Skeletal muscle cell (primary cell): ENCODE measurements at places on chromosomes 11 and 22.

- peak; percentile 64 for DNase-seq
These were observed 69.2 kb downstream of the CD82 start for GRCh38 chr11:44634401-44635281.

DNA sequence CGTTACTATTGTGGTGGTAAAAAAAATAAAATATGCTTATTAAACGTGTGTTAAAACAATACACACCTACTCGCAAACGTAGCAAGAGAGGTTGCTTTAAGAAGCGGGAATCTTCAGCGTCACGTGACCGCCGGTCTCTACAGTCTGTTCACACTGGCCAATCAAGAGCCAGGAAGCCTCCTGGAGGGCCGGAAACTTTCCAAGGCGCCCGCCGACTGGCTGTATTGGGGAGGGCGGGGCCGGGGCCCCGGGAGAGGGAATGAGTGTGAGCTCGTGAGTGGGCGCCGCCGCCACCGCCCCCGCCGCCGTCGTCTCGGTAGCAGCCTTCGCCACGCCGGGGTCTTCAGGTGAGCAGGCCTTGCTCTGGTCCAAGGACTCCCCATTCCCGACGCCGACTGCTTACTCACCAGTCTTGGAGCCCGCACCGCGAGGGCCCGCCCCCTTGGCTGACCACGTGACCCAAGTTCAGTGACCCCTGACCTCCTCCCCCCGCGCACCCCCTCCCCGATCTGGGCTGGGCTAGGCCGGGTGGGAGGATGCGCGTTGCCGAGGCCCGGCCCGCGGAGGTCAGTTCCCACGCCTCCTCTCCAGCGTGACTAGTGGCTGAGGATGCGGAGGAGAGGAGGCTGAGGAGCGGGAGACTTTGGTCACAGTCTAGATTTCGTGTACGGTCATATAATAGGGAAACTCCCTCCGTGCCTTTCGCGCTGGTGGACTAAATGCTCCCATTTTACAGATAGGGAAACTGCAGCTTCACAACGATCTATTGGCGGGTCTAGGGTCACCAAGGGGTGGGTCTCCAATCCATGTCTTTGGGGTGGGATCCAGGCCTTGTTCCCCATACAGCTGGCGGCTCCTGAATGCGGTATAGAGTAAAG lies at the start of gene TAF6L:
Gene TAF6L (plus strand): TSS at position 253 of the 878 bp plus-strand sequence. CDS start 4,388 bp downstream, outside the sequence.
- DNase-seq: peak; percentile 83

DNA sequence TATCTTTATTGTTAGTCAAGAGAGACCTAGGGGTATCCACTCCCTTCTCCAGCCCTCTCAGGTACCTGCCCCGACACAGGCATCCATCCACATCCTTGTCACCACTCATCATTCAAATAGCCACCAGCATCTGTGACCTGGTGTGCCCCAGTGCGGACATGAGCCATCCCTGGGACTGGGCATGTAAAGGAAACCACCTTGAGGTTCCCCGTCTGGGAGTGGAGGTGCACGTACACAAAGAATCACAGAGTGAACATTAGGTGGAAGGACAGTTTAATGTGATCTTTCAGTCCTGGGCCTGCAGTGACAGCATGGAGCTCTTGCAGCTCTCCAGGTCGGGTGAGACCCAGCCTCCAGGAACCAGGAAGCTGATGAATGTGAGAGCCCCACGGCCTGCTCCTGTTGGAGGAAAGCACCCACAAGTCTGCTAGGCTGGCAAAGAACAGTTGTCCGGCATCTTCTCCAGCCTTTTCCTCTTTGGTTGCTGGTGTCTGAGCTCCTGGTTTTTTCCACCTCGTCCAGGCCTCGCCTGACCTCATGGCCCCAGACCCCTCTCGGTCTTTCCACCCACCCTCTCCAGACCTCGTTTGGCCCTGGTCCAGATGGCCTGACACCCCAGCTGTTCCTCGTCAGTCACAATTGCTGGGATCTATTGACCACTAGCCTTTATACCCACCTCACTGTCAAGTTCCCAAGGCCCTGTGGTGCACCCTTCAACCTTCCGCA lies 16.5 kb downstream of the PSMD13 start:
- DNase-seq: no peak

- no peak for DNase-seq
These were observed 3.4 kb upstream of the NR1H3 start for GRCh38 chr11:47254386-47254785.

GRCh38 chr22:42066126-42066761 lies 4.4 kb downstream of the NAGA start:
- DNase-seq: no peak

DNA sequence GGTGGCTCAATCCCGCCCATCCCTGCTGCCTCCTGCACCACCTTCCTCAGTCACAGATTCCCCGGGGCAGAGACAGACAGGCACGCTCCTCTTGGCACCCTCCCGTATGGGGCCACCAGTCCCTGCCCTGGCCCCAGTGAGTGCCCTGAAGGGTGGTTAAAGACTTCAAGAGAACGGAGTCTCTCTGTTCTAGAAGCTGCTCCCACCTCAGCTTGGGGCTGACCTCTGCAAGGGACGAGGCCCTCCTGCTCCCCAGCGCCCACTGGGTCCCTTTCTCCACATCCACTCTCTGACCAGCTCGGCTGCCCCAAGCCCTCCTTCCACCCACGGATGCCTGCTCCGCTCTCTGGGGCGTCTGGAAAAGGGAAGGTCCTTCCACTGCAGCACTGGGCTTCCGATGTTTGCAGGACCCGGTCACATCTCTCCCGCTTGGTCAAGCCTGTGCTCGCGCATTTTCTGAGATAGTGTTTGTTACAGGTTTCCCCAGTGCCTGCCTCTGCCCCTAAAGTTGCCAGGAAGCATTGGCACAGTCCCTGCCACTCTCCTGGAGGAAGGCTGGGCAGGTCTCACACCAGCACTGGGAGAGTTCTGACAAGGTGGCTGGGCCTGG lies 1487.9 kb downstream of the TBC1D22A start:
- no peak for DNase-seq

DNA sequence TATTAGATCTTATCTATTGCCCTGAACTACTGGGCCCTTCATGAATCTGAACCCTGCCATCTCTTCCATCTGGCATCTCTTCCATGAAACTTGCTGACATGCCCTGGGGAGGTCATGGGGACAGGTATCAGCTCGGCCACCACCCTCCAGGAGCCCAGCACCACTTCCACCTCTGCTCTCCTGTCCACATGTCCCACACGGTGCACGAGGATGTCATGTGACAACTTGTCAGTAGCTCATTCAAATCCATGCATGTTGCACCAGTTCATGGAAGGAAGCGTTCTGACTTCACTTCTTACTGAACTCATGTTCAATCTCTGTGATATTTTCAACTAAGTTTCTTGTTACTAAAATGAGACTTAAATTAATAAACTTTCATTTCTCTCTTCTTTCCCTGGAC lies 16.6 kb downstream of the YPEL1 start:
- no peak for DNase-seq

GRCh38 chr11:64711138-64711955 lies 11.7 kb downstream of the NRXN2 start:
- no peak for DNase-seq

- DNase-seq: no peak
These were observed 77.9 kb downstream of the PIWIL3 start for GRCh38 chr22:24696551-24697001.

GRCh38 chr11:64239662-64240434 lies 1.0 kb upstream of the FKBP2 start:
- DNase-seq: no peak

DNA sequence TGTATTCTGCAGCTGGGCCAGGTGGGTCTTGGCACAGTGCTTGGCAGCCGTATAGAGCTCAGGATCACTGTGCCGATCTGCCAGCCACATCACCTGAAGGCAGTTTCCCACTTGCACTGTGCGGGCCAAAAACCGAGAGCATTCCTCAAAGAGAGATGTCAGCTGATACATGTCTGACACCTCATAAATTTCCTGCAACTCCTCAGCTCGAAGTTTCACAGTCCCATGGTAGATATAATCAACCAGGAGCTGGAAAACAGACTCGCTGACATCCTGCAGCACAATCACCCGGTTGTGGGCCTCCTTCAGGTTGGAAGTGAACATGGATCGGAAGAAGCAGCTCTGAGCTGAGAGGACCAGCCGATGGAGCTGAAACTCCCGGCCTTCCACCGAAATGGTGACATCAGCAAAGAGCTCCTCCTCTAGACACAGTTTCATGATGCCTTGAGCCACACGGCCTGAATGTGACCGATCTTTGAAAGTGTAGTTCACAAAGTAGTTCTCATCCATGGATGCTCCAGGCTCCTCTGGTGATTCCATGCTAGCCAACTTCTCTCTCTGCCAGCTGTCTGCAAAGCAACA lies 1.2 kb downstream of the KBTBD4 start:
- DNase-seq: no peak

DNA sequence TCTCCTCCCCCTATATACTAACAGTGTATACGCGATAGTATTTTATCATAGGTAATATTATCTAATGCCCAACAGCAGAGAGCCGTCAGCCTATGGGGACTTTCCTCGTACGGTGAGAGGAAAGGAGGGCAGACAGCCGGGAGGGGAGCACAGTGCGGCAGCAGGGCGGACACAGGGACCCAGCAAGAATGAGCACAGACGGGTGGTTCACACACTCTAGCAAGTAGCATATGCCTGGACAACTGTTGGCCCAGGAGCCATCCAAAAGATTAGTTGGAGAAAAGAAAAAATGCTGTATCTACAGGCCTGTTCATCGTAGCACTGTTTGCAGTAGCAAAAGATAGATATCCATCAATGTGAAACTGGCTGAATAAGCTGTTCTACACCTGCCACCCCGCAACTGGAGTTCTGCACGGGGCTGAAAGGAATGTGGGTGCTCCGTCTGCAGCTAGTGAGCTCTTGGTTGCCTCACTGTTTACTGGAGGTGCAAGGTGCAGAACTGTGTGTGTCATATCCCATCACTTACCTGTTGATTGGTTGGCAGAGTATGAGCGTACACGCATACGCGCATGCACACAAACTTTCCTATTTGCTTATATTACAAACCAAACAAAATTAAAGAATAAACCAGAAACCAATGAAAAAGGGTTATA lies 324.3 kb downstream of the TBC1D22A start:
- no peak for DNase-seq

- DNase-seq: no peak
These were observed 7.7 kb downstream of the TMPRSS13 start for GRCh38 chr11:117921456-117921855.

DNA sequence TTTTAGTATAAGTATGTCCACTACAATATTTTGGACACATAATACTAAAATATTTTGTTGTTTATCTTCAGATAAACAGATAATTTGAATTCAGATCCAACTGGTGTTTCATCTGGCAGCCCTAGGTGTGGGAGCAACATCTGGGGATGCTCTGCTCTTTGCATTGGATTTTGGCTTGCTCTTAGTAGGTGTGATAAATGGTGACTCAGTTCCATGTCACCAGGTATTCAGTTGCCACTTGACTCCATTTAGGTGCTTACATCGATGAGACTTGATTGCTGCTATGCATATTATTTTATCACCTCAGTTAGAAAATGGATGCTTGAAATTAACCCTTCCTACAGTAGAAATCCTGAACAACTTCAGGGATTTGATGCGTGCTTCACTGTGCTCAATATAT lies 13.3 kb upstream of the AMOTL1 start:
- DNase-seq: no peak

DNA sequence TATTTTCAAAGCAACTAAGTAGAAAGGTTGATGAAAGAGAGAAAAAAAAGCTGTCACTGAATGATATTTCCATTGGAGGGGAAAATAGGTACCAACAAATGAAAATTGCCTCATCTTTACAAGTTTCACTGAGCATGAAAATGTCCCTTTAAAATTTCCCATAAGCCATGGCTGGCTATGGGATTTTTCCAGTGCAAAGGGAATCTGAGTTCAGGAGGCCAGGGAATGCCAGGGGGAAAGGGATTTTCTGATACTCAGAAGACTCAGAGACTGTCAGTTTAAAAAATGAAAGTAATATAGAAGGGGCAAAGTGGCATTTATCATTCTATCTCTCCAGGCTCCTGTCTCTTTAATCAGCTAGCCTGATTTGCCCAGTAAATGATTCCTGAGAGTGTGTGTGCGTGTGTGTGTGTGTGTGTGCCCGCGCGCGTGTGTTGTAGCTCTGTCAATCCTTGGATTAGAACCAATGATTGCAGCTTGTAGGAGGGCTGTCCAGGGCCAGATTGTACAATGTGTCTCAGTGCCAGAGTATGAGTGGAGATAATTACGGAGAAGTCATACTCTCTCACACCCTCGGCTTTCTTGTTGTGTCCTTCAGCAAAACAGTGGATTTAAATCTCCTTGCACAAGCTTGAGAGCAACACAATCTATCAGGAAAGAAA lies at the start of gene NTM:
Gene NTM (plus strand): TSS at position 526 of the 662 bp plus-strand sequence.
- no peak for DNase-seq

- no peak for DNase-seq
These were observed 5.6 kb downstream of the TPBGL start for GRCh38 chr11:75246006-75246670.

GRCh38 chr22:41217553-41218157 lies 12.5 kb downstream of the L3MBTL2 start:
- peak; percentile 57 for DNase-seq

DNA sequence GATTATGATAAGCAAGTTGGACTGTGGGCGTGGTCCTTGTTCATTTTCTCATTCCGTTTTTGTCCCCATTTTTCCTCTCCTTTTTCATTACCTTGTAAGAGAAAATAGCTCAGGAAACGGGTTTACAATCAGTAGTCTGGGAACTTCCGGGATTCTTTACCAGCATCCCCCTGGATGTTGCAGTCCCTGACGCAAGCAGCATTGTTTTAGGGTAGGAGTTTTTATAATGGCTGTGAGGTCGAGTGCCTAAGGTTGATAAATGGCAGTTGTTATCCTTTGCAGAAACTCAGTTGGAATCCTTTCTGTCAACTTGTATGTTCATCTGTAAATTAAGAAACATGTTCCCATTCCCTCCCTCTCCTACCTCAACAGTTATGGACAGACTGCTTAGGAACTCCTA lies 68.3 kb downstream of the ARHGEF12 start:
- DNase-seq: no peak

- DNase-seq: no peak
These were observed 18.8 kb upstream of the AMOTL1 start for GRCh38 chr11:94749369-94749768.

GRCh38 chr11:94139416-94139815 lies 10.8 kb downstream of the PANX1 start:
- DNase-seq: no peak

DNA sequence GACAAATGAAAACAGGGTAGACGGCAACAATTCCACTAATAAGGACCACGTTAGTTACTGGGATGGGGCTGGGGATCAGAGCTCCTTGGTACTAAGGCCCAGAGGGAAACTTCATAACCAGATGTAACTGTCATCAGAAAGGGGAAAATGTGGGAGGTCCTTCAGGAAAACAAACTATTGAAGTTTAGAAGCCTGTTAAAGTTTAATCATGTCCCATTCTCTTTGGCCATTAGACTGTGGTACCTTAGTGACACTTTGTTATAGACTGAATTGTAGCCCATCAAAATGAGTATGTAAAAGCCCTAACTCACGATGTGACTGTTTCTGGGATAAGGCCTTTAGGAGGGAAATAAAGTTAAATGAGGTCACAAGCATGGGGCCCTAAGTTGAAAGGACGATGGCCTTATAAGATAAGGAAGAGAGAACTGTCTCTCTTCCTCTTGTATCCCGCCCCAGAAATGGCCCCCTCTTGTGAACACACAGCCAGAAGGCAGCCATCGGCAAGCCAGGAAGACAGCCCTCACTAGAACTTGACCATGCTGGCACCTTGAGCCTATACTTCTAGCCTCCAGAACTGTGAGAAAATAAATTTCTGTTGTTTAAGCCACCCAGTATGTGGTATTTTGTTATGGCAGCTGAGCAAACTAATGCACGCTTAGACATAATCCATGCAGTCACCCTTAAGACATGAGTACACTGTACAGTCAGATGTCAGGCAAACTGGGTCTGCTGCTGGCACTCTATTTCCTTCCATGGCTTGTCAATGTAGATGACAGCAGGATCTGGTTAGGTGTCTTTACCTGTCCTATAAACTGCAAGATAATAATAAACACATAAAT lies 26.9 kb upstream of the USP47 start:
- DNase-seq: no peak

GRCh38 chr11:37574361-37574760 lies 976.3 kb upstream of the RAG2 start:
- DNase-seq: no peak
